Left renal pelvis (tissue), 4 donors: ENCODE measurements at places on chromosomes 12 and 14. TPM values are rescaled to one million over a fixed set of nuclear protein-coding genes. Genes with fewer than 3 reads are reported as not detected.
A peak's percentile ranks its signal among the peaks of the same experiment; 100 is the strongest.

DNA sequence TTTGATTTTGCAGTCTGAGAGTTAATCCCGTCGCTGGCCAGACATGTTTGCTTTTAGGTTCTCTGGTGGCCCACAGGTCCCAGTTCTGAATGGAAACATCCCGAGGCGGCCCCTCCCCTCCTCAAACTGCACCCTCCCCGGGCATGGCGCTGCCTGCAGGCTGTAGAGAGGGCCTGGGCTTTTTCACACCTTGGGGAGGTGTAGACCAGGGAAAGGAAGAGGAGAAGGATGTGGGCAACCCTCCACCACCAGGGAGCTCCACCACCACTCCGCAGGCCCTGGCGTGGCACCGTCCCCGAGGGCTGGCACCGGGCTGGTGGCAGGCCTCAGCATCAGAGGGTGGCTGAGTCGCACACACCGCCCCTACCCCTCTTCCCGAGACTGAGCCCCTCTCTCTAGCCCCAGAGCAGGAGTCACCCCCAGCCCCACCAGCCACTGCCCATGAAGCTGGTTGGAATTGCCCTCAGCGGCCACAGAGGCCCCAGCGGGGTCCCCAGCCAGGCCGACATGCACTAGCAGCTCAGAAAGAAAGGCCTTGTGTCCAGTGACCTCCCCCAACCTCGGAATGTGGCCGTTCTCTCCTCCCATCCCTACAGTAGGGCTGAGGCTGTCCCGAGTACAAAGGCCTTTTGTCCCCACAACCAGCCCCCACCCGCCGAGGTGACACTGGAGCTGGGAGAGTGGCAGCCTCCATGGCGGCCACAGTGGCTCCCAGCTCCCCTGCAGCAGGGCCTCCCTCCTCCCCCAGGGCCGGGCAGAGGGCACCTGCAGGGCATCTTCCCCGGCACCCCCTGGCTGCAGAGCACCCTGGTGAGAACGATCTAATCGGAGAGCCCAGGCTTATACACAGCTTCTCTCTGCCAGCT is 23.5 kb upstream of the INF2 start:
- DNase-seq = no peak

- no peak for DNase-seq
Observed at GRCh38 chr12:124236625-124237031, 58.3 kb upstream of the RFLNA start.

DNA sequence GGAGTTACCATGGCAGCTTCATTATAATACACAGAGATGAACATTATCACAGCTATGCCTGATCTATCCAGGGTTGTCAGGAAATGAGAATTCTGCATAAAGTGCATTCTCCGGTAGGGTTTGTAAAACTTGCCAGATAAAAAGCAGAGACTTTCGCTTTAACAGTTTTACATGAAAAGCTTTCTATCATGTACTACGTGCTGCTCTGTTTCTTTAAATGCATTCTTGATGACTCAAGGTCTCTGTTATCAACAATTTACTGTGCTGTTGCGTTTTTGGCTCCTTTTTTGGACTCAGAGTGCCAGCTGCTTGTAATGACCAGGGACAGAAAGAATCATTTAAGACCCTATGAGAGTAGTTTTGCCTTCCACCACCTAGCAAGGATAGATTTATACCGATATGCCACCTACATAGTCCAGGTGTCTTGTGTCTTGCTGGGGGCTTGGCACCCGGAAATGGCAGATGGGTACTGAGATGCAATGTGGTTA is 371.2 kb downstream of the BTG1 start:
- no peak for DNase-seq

- DNase-seq = no peak
Observed at GRCh38 chr14:33323979-33324378, 385.3 kb downstream of the NPAS3 start.

Gene WNT5B
- 6.2 TPM for polyA plus RNA-seq

Gene JPH4
- 9.5 TPM for polyA plus RNA-seq

DNA sequence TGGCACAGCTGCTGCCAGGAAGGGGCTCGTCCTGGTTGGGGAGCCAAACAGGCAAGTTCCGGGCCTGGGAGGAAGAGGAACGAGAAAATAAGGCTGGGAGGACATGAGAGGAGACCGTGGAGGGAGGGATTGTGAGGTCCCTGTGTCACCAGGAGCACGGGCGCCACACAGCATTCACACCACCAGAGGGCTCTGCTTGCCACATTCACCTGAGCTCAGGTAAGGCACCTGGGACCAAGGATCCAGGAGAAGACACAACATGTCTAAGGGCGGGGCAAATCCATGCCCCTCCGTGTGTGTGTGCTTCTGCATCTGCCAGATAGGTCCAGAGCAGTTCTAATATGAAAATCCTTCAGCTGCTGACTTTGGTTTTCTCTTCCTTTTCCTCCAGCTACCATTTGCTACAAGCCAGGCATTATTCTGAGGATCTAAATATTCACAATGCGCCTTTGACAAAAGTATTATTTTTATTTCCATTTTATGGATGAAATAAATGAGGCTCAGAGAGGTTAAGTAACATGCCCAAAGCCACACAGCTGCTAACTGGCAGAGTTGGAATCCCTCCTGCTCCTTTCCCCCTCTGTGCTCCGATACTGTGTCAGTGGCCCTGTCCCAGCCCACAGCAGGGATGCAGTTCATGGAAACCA is 14.6 kb downstream of the RAPGEF3 start:
- no peak for DNase-seq

DNA sequence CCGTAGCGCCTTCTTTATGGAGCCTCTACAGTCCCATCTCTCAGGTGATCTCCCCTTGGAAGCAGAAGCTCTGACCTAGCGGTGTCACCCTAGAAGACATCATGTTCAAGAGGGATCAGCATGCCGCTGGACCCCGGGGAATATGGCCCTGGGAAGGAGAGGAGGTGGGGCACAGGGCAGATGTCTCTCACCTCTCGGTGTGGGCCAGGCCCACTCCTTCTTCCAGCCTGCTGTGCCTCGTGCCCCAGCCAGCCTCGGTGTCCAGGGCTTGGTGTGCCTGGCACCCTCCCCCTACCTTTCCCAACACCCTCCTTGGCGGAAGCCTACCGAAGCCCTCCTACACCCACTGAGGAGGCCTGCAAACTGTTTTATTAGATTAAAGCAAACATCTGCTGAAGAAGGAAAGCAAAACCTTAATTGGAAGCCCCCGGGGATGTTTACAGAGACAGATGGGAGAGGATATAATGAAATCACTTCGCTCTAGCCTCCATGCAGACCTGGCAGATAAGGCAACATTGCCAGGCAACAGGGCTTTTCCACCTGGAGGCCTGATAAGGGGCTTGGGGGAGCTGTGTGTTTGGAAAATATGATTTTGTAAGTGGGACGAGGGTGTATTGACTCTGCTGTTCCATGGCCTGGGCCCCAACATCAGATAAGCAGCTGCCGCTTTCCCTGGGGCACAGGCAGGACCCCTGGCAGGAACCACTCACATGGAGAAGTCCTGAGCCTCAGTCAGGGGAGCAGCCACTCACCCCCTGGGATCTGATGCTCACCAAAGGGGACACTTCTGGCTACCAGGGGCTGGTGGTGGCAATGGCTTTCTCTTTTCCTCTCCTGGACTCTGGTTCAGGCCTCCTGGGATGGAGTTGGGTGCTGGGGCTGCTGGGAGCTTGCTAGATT is 5.7 kb upstream of the CHGA start:
- DNase-seq = no peak

GRCh38 chr14:60757567-60758002 is 23.0 kb downstream of the MNAT1 start:
- no peak for DNase-seq

- no peak for DNase-seq
Observed at GRCh38 chr12:5012337-5012736, 31.3 kb upstream of the KCNA5 start.

Gene GNB3
- polyA plus RNA-seq = 14.0 TPM

Gene OASL
- polyA plus RNA-seq = 0.17 TPM

Gene MUCL1
- not detected for polyA plus RNA-seq

- DNase-seq = no peak
Observed at GRCh38 chr12:45655186-45655585, 74.3 kb upstream of the ARID2 start.

DNA sequence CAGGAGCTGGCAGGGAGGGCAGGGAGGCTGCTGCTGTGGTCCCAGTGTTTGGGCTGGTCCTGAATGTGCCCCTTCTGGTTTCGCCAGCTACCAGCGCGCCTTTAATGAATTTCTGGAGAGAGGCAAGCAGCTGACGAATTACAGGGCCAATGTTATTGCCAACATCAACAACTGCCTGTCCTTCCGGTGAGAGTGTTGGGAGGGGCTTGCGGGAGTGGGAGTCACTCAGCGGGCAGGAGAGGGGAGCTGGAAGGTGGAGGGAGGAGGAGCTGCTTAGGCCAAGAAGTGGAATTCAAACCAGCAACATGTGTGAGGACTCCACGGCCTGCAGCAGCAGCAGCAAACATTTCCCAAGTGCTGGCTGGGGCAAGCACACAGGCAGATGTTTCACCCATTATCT is 7.7 kb downstream of the TNFAIP2 start:
- DNase-seq = no peak

GRCh38 chr12:105418229-105418628 is 87.7 kb downstream of the C12orf75 start:
- no peak for DNase-seq

- peak; percentile 64 for DNase-seq
Observed at GRCh38 chr14:64645220-64645892, 58.9 kb upstream of the PLEKHG3 start.

DNA sequence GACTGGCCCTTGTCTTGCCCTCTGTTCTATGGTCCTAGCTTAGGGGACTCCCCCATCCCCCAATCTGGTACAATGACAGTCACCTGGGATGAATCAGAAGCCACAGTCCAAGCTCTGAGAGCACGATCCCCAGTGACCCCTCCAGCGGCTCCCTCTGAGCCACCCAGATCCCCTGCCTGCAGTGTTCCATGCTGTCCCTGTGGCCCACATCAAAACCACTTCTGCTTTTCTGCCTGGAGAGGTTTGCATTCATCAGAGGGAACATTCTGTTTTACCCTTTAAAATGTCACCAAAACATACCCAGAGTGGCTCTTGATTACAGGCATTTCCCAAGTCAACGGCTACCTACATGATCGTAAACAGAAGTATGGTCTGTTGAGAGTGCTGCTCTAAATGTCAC is 47.5 kb downstream of the NOS1 start:
- DNase-seq = no peak

Gene TAS2R20
- polyA plus RNA-seq = 1.6 TPM

GRCh38 chr14:55976655-55977054 is 141.6 kb upstream of the PELI2 start:
- no peak for DNase-seq
